ENCODE measurements at places on chromosomes 5 and 9.

DNA sequence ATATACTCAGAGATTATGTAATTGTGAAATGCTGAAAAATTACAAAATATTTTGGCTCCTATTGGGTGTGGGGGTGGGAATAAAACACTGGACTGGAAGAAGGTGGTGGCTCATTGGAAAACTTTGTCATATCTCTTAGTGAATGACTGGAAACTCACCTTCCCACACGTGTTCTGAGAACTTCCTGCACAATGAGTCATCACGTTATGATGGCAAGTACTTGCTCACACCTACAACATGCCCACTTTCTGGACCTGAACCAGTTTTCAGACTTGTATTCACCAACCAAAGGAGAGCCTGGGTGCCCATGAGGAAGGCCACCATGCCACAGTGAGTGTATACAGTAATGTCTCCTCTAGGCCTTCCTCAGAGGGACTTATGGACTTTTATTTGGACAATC lies 294.8 kb downstream of the ASTN2 start:
- no peak for DNase-seq

GRCh38 chr5:89213573-89213972 lies 330.6 kb upstream of the MEF2C start:
- no peak for DNase-seq

DNA sequence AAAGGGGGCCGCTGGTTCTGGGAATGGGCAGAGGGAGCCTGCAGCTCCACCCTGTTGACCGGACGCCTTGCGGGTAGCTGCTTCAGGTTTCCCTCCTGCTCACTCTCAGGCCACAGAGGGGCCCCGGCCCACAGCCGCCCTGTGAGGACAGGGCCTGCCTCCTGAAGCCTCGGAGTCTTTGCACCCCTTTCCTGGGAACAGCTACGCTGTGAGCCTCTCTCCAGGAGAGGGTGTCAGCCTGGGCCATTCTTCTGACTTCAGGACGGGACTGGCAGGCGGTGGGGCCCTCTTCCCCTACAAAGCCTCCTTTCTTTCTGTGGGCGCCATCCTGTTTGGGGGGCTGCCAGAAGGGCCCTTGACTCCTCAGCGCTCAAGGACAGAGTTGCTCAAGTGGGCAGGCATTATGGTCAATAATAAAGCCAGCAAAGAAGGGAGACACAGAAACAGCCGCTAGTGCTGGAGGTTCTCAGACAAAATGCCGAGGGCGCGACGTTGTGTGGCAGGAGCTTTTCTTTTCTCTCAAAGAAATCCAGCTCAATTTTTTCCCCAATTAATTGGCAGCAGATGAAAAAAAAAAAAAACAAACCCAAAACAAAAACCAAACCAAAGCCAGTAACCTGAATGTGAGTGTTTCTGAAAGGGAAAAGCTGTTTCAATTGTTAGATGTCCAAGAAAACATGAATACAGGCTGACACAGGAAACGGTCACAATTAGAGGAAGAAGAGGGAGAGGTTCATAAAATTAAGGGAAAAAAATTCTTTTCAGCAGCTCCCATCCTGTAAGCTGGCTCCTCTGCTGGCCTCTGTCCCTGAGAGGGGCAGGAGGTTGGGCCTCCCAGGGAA lies 12.8 kb upstream of the SLC25A51 start:
- no peak for DNase-seq

GRCh38 chr9:114798780-114799427 lies 6.9 kb downstream of the TNFSF15 start:
- no peak for DNase-seq

DNA sequence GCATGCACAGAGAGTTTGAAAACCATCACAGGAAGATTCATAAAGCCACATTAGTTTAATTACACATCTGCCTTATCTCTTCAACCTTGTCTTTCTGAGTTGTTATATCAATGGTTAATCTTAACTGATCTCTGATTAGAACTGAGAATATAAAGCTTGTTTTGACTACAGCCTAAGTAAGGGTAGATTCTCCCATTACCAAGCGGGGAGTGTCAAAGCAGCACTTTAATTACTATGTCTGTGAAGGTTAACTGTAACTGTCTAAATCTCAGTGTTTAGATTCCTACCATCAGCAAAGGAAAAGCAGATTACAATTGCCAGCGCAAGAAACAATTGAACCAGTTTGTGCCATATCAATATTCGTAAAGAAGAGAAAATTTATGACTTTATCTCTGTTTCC lies 348.7 kb downstream of the CDH12 start:
- DNase-seq: no peak

DNA sequence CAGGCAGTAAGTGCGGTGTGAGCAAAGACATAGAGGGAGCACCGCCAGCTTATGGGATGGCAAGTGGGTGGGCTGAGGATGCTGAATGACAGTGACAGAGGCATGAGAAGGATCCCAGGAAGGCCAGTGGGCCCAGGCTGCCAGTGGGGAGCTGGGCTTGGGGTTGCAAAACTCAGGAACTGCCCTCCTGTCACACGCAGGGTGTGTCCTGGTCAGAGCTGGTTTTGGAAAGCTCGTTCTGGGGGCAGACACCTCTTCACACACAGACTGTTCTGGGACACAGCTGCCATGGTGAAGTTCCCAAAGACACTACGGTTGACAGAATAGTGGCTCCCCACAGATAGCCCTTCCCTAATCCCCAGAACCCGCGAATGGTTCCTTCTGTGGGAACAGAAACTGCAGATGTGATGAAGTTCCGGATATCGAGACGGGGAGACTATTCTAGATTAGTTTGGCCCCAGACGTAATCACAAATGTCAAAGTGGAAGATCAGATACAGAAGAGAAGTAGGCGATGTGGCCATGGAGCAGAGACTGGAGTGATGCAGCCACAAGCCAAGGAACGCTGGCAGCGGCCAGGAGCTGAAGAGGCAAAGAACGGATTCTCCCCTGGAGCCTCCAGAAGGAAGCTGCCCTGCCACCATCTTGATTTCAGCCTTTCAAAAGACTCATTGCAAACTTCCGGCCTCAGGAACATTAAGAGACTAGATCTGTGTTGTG lies 159.0 kb downstream of the COL23A1 start:
- no peak for DNase-seq

GRCh38 chr5:35675392-35675791 lies 57.7 kb downstream of the SPEF2 start:
- DNase-seq: no peak

DNA sequence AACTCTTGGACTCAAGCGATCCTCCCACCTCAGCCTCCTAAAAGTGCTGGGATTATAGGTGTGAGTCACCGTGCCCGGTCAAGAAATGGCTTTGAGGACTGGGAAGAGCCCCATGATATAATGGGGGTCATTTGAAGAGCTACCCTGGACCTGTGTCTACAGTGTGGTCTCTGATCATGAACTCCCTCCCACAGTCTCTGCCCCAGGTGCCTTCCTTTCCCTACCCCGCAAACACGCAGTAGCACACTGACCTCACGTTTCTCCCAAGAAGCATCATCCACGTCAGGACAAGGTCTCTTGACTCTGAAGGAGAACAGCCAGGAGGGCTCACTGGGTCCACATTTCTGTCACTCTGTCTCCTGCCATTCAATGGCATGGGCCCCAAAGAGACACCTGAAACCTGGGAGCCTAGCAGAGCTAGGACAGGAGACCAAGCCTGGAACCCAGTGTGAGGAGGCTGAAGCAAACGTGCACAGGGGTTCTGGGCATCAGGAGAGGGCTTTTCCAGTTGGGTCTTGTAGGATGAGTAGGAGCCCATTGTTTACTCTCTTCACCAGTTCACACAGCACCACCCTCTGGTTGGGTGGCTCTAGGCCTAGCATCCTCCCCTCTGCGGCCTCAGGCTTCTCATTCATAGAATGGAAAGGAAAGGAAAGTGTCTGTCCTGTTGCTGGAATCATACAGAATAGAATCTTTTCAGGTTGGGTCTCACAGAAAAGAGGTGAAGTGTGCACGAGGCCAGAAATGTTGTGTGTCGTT lies 23.0 kb downstream of the PRRX2 start:
- DNase-seq: no peak

DNA sequence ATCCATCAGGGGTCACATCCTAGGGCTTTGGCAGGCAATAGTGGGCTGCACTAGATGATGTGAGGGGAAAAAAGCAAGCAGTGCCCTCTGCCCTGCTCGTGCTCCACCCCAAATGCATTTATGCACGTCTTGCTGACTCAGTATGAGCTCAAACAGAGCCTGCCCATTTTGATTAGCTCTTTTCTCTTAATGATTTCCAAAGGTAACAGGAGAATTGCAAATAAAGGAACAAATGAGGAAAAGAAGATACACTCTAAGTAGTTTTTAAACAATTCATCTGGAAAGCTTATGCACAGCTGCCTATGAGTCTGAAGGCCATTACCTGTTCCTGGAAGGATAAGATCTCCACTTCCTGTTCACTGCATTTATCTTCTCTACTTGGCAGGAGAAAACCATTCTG lies 364.2 kb downstream of the TMEM232 start:
- no peak for DNase-seq

- DNase-seq: no peak
Measured at GRCh38 chr5:177419046-177419445, 7.4 kb upstream of the GRK6 start.

DNA sequence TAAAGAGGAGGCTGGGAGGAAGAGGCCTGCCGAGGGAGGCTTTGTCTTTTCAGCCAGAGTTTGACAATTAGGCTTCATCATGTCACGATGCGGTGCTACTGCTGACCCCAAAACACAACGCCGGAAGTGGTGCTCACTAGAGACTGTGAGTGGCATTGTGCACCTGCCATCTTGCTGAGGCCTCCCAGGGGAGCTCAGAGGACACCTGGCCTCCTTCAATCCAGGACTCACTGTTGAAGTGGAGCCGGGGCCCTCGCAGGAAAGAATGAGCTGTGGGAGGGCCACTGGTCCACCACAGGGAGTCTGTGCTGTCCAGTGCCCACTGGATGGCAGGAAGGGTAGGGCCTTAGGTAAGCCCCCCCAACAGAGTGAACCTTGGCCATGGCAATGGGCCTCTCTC lies 12.7 kb upstream of the SLC25A48 start:
- DNase-seq: no peak

GRCh38 chr5:24644761-24645160 lies at the start of gene CDH10:
Gene CDH10, minus strand, starts transcription at chr5:24644978. Its CDS starts 51,488 bp downstream, at chr5:24593490.
- peak; percentile 95 for DNase-seq
